ENCODE measurements at places on chromosomes 2 and 18. TPM values are rescaled to one million over a fixed set of nuclear protein-coding genes. Genes with fewer than 3 reads are reported as not detected.

GRCh38 chr2:163646687-163647086 is 89.1 kb downstream of the FIGN start:
- no peak overlapping the region for H3K27ac ChIP-seq
- H3K27me3 ChIP-seq: no peaks in the 10 kb centered on the region
- no peaks in the 10 kb centered on the region for H3K36me3 ChIP-seq
- H3K4me3 ChIP-seq: no peak overlapping the region
- no peaks in the 10 kb centered on the region for H3K4me1 ChIP-seq
- no peak for DNase-seq

Gene LONRF2
- total RNA-seq: 0.11 TPM

DNA sequence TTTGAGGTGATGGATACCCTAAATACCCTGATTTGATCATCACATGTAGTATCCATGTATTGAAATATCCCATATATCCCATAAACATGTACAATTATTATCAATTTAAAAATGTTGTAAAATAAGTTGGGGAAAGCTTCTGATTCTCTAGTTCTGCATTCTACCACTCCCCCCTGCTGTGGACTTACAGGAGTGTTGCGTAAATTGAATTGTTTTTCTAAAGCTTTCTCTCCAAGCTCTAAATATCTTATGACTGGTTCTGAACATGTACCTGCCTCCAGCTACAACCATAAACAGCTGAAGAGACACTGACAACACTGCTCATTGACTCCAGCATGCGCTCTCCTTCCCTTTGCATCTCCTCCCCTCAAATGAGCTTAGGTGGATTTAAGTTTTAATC is 145.2 kb downstream of the MGAT5 start:
- no peak overlapping the region for H3K4me3 ChIP-seq
- H3K36me3 ChIP-seq: peaks cover 7% of the 10 kb centered on the region
- no peaks in the 10 kb centered on the region for H3K27me3 ChIP-seq
- no peaks in the 10 kb centered on the region for H3K4me1 ChIP-seq

Gene SIX3
- total RNA-seq: not detected

- H3K27me3 ChIP-seq: no peaks in the 10 kb centered on the region
- no peak for DNase-seq
- no peaks in the 10 kb centered on the region for H3K4me1 ChIP-seq
Observed at GRCh38 chr18:42363446-42364441, 408.7 kb downstream of the PIK3C3 start.

Measured in activated CD8-positive, alpha-beta T cell treated with anti-CD3 and anti-CD28 coated beads, Interleukin-2, amount 10 ng/mL, durations not matched to agents 7 days and 5 days (primary cell).